ENCODE measurements at places on chromosomes 6 and 20. TPM values are rescaled to one million over a fixed set of nuclear protein-coding genes. Genes with fewer than 3 reads are reported as not detected.
A peak's percentile ranks its signal among the peaks of the same experiment; 100 is the strongest.

The SLC9A8 gene
- total RNA-seq = 13.3 TPM

GRCh38 chr6:64477391-64477790 lies 841.8 kb downstream of the PHF3 start:
- no peaks in the 10 kb centered on the region for H3K36me3 ChIP-seq
- no peak overlapping the region for H3K27ac ChIP-seq
- H3K4me1 ChIP-seq = no peaks in the 10 kb centered on the region
- no peaks in the 10 kb centered on the region for H3K27me3 ChIP-seq
- DNase-seq = no peak

GRCh38 chr6:16761471-16762267 lies 409 bp upstream of the ATXN1 start:
- no peaks in the 10 kb centered on the region for H3K36me3 ChIP-seq
- peaks cover 3% of the 10 kb centered on the region for H3K4me1 ChIP-seq
- peak overlapping the region; percentile 93 for H3K4me3 ChIP-seq
- H3K27ac ChIP-seq = peak overlapping the region; percentile 97
- no peaks in the 10 kb centered on the region for H3K27me3 ChIP-seq

DNA sequence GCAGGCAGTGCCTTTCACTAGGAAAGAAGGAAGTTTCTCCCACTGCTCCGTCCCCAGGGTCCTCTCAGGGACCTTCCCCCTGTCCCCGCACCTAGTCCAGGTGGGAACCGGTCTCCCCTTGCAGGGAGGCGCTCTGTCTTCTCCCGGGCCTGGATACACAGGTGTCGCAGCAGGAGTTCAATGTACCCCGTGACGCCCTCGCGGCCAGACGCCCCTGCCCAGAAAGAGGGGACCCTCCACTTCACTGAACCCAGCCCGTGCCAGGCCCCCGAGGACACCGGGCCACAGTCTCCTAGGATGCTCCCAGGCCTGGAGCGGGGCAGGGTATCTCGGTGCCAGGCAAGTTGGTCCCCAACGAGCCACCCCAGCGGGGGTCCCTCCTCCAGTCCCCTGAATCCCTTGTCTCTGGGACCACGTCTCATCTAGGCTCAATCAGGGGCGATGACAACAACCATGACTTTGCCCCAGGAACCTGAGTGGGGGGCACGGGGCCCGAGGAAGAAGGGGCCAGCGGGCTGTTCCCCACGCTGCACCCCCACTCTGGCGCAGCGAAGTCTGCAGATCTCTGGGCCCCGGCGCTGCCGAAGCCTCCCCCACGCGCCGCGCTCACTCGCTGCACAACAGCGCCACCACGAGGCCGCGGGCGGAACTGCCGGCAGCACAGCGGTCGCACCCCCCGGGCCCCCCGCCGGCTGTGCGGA lies 103.0 kb downstream of the EDN3 start:
- H3K36me3 ChIP-seq = no peaks in the 10 kb centered on the region
- H3K4me1 ChIP-seq = peaks cover 5% of the 10 kb centered on the region
- peaks cover 47% of the 10 kb centered on the region for H3K27me3 ChIP-seq

DNA sequence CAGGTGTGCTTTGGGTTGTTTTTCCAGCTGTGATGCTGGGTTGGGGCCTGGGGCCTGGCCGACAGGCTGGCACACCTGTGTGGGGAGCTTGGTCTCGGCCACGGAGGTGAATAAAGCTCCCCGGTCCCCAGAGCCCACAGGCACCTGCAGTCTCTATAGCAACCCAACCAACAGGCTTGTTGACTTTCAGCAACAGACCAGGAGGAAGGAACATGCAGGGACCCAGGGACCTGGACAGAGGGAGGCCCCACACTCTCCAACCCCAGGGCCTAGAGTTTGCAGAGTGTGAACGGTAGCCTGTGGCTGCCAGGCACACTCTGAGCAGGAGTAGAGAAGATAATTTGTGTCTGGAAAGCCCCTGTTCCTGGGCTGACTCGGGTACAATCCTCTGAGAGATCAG lies 14.6 kb upstream of the SYNJ2 start:
- H3K27me3 ChIP-seq = no peaks in the 10 kb centered on the region
- no peak overlapping the region for H3K4me3 ChIP-seq
- peak; percentile 75 for DNase-seq
- H3K27ac ChIP-seq = peak overlapping the region; percentile 52
- no peaks in the 10 kb centered on the region for H3K4me1 ChIP-seq
- H3K36me3 ChIP-seq = no peaks in the 10 kb centered on the region

The WFDC5 gene
- not detected for total RNA-seq

DNA sequence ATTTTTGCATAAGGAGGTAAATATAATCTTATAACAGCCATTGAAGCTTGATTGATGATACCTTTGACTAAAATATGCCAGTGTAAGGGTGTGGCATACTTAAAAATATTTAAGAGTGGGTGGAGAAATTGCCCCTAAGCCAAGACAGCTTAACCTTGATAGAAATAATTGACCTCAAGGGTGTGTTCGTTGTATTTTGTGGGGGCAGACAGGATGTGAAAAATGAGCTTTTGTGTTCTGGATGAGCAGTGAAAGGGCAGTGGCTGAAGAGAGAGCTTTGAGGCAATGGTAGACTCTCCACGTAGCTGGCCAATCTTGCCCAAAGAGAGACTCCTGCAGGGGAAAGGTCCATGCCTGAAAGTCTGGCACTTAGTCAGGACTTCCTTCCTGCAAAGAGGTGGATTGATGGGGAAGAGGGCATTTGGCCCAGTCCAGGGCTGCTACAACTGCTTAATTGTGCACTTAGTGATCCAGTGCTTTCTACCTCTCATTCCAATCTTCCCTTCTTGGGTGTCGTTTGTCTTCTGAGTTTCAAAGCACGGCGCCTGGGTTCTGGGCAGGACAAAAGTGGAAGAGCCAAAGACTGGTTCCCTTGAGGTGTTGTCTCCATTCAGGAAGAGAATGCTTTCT lies 15.6 kb upstream of the CD109 start:
- no peaks in the 10 kb centered on the region for H3K36me3 ChIP-seq
- no peak for DNase-seq
- H3K27ac ChIP-seq = no peak overlapping the region
- H3K4me1 ChIP-seq = no peaks in the 10 kb centered on the region

The SLC26A8 gene
- 0.48 TPM for total RNA-seq

The SLC35B3 gene
- 16.0 TPM for total RNA-seq

DNA sequence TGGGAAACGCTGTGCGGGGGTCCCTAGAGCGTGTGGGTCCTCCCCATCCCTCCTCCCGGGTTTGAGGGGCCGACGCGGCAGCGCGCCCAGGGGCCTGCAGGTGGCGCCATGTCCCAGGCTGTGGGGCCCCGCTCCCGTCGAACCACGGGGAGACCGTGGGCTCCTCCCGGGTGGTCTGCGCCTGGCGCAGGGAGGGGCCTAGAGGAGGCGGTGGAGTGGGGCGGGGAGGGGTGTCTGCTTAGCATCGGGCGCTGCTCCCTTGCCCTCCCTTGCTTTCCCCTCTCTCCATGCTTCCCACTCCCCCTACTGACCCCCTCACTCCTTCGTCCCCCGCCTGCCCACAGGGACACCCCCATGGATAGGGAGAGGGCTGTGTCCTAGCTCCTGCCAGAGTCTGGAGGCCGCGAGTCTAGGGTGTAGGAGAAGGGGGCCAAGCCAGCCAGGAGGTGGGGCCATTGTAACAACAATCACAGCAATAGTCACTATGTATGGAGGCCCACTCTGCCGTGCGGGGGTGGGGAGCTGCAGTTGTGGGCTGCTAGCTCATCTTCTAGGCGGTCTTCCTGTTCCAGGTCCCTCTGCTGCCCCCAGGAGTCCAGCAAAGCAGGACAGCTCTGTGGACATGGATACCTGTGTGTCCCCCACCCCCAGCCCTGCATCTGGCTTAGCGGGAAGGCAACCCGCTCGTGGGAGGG lies 51.7 kb downstream of the CHMP4B start:
- DNase-seq = peak; percentile 21
- no peaks in the 10 kb centered on the region for H3K4me1 ChIP-seq
- H3K4me3 ChIP-seq = peak overlapping the region; percentile 44

- DNase-seq = no peak
- no peaks in the 10 kb centered on the region for H3K36me3 ChIP-seq
- H3K27ac ChIP-seq = peak overlapping the region; percentile 48
- no peak overlapping the region for H3K4me3 ChIP-seq
Measured at GRCh38 chr6:112234601-112235000, 19.8 kb downstream of the LAMA4 start.

GRCh38 chr6:24357336-24358218 lies at the start of gene DCDC2:
Gene DCDC2, minus strand, starts transcription at chr6:24358059. Its CDS starts 309 bp downstream, at chr6:24357750.
- H3K36me3 ChIP-seq = no peaks in the 10 kb centered on the region
- peak within 1 kb of the TSS; percentile 14 for H3K4me3 ChIP-seq
- no peaks in the 10 kb centered on the region for H3K27me3 ChIP-seq
- H3K27ac ChIP-seq = peak within 1 kb of the TSS; percentile 69
- DNase-seq = peak; percentile 84

GRCh38 chr6:134729561-134729960 lies 220.3 kb downstream of the ALDH8A1 start:
- DNase-seq = no peak
- no peaks in the 10 kb centered on the region for H3K27me3 ChIP-seq
- no peak overlapping the region for H3K27ac ChIP-seq
- H3K4me1 ChIP-seq = no peaks in the 10 kb centered on the region
- no peak overlapping the region for H3K4me3 ChIP-seq
- H3K36me3 ChIP-seq = no peaks in the 10 kb centered on the region

- no peaks in the 10 kb centered on the region for H3K4me1 ChIP-seq
- H3K36me3 ChIP-seq = no peaks in the 10 kb centered on the region
- no peak for DNase-seq
- no peak overlapping the region for H3K27ac ChIP-seq
- H3K27me3 ChIP-seq = no peaks in the 10 kb centered on the region
Measured at GRCh38 chr6:11111769-11112437, 378 bp upstream of the ERVFRD-1 start.

DNA sequence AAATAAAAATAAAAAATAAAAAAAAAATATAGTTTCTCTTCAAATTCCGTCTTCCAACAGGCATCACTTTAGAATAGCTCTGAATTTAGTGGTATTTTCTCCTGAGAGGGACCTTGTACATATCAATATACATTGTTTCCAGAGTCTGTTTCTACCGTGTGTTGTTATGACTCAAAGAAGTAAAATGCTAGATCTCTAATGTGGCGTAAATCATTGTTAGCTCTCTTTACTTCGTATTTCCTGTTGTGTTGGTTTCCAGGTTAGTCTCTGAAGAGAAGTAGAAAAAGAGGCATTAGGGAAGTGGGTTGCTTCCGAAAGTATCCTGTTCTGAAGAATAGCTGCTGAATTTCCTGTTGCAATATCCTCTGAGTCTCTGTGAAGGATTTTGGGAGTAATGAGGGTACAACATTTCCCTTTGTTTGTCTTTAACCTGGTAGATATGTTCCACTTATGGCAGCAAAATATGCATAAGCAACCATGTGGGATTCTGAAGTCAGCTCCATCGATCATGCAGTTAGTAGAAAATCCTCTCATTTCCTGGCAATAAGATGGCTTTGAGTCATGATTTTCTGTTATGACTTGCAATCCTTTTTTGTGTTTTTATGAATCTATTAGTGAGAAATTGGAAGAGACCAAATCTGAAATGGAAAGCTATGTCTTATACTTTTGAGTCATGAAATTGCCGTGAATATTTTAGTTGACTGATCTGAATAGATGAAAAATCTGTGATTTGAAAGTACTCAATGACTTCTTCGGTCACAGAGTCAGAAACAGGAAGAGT lies 42.0 kb upstream of the MCHR2 start:
- H3K27ac ChIP-seq = no peak overlapping the region
- H3K4me1 ChIP-seq = no peaks in the 10 kb centered on the region
- no peak overlapping the region for H3K4me3 ChIP-seq
- no peaks in the 10 kb centered on the region for H3K27me3 ChIP-seq

- H3K36me3 ChIP-seq = no peaks in the 10 kb centered on the region
- H3K27me3 ChIP-seq = no peaks in the 10 kb centered on the region
- no peak overlapping the region for H3K27ac ChIP-seq
- H3K4me1 ChIP-seq = no peaks in the 10 kb centered on the region
Measured at GRCh38 chr6:14316651-14317386, 199.2 kb downstream of the CD83 start.

DNA sequence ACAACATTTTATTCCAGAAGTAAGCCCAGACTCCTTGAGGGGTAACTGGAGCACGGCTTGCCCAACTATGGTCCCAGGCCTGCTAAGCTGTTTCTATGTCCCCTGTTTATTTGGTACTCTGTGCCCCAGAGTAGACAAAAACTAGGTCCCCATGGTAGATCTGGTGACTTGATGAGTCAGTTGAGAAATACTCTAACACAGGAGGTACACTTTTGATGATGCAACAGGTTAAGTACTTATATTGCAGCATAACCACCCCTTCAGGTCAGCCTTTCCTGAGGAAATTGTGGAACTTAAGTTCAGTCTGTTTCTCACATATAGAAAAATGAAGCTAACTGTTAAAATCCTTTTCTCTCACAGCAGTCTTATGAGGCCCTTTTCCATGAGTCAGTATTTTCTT lies 19.6 kb downstream of the TTPAL start:
- H3K36me3 ChIP-seq = no peaks in the 10 kb centered on the region
- no peak overlapping the region for H3K4me3 ChIP-seq
- peak overlapping the region; percentile 84 for H3K27ac ChIP-seq
- no peaks in the 10 kb centered on the region for H3K4me1 ChIP-seq

The ELOVL4 gene
- total RNA-seq = 1.3 TPM

DNA sequence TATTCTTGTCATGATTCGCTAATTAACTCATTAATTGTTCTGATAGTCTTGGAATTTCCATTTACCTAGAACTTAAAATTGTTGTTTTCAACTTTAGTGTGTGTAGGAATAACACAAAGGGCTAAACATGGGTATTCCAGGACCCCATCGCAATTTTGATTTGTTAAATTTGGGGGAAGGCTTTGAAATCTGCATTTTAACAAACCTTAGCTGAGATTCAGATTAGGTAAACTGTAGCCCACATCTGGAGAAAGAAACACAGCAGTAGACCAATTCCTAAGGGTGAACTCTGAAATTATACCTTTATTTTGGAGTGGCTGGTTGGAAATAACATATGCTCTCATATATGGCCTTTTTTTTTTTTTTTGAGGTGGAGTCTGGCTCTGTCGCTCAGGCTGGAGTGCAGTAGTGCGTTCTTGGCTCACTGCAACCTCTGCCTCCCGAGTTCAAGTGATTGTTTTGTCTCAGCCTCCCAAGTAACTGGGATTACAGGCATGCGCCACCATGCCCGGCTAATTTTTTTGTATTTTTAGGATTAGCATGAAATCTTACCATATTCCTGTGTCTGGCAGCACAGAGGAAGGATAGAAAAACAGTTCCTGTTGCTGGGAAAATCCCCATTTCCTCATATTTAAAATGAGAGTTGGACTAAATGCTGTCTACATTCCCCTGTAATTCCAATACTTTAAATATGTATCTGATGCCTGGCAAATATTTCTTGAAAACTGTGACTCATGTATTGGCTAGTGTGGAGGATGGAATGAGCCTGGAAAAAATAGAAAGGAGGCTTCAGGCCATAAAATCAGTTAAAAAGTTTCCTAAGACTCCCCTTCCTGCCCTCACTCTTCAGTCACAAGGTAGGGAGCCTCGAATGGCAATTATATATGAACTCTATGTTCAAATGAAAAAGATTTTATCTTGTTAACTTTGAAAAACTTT lies 96.7 kb upstream of the FAM184A start:
- H3K36me3 ChIP-seq = no peaks in the 10 kb centered on the region
- no peaks in the 10 kb centered on the region for H3K27me3 ChIP-seq
- H3K4me1 ChIP-seq = no peaks in the 10 kb centered on the region
- no peak for DNase-seq

- peak overlapping the region; percentile 83 for H3K27ac ChIP-seq
- no peaks in the 10 kb centered on the region for H3K36me3 ChIP-seq
- H3K4me3 ChIP-seq = no peak overlapping the region
Measured at GRCh38 chr20:4795394-4795793, 73.7 kb downstream of the PRND start.

The PNRC1 gene
- total RNA-seq = 290 TPM
